ENCODE measurements at places on chromosomes 1 and 21.

GRCh38 chr1:246142320-246142893 lies 364.7 kb downstream of the SMYD3 start:
- no peak for DNase-seq

DNA sequence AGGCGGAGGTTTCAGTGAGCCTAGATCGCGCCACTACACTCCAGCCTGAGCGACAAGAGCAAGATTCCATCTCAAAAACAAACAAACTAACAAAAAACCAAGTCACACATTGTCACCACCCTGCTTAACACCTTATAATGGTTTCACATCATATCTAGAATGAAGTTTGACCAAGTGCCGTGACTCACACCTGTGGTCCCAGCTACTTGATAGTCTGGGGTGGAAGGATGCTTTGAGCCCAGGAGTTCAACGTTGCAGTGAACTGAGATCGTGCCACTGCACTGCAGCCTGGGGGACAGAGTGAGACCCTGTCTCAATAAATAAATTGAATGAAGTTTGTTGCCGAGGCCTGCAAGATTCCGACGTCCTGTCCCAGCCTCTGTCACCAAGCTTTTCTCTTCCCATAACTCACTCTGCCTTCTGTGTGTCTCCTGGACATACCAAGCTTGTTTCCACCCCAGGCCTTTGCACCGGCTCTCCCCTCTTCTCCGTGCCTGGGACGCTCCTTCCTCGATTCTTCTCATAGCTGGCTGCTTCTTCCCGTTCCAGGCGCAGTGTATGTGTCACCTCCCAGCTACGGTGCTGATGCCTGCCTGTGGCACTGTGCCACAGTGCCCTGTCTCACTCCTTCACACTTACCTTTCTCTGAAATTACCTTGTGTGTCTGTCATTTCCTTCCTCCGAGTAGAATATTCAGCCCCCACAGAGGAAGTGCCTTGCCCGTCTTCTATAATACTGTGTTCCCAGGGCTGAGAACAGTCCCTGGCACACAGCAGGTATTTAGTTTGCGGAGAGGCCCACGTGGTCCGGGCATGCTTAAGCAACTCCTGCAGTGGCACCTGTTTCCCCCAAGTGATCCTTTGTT lies 3.8 kb upstream of the SELENON start:
- DNase-seq: peak; percentile 92

DNA sequence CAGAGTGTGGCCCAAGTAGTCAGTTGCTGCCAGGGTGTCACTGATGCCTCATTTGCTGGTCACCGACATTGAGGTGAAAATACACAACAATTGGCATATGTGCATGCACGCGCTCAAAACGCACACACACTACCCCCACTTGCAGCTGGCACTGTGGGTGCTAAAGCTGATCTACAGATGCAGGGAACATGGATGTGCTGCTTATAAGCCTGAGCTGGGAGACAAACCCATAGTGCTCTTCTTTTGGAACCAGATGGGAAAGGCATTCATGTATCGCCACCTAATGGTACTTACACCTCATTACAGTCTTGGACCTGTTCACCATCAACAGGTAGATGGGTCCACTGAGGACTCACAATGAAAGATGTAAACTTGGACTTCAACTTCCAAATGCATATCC lies 70.3 kb upstream of the CAMK1G start:
- DNase-seq: peak; percentile 35

DNA sequence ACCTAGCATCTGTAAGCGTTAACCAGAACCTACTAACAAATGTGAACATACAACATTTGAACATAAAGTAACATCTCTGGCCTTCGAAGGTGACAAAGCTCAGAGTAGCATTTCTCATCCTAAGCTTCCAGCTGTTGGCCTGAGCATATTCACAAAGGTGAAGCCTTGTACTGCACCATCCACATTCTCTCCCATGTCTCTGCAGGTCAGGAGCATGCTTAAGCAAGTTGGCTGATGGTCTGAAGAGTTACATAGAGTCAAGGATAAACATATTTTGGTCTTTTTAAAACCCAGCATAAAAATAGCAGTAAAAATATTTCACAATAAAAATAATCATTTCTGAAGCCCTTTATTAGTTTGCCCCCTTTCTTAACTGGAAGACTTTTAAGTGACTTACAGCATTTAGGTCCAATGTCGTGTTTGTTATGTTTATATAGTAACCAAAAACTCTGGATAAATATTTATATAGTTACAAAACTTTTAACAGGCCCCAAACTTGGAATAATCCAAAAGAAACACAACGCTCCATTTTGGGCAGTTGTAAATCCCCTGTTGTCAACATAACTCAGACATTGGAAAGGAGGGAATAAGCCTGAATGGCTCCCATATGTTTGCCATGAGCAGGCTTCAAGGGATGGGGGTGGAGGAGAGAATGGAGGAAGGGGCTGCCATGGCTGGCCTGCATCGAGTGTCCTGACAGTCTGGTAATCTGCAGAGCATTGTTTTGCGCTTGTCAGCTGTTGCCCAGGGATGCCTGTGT lies 42.8 kb upstream of the ENAH start:
- no peak for DNase-seq

DNA sequence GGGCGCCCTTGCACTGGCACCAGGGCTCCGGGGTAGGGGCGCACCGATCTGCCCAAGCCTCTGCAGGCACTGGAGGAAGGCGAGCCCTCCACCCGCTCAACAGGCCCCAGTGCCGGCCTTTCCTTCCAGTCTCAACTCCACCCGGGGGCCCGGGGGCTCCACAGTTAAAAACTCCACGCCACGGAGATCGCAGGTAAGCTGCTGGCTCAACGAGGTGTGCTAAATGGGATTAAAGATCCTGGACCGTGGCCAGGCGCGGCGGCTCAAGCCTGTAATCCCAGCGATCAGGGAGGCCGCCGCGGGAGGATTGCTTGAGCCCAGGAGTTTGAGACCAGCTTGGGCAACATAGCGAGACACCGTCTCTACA lies 536 bp downstream of the HSF2BP start:
- DNase-seq: no peak

- DNase-seq: peak; percentile 31
Measured at GRCh38 chr1:150150133-150151021, 661 bp downstream of the PLEKHO1 start.

DNA sequence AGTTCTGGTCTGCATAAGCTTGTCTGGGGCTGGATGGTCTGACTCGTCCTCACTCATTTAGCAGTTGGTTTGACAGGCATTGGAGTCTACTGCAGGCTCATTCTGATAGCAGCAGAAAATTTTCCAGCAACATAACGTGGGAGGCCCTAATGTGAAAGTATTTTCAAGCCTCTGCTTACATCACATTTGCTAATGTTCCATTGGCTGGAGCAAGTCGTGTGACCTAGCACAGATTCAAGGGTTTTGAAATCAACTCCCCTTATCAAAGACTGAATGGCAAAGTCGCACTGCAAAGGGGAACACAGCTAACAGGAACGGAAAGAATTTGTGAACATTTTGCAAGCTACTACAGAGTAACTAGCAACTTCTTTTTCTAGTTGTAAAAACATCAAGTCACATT lies 2.3 kb upstream of the USH2A start:
- DNase-seq: no peak

DNA sequence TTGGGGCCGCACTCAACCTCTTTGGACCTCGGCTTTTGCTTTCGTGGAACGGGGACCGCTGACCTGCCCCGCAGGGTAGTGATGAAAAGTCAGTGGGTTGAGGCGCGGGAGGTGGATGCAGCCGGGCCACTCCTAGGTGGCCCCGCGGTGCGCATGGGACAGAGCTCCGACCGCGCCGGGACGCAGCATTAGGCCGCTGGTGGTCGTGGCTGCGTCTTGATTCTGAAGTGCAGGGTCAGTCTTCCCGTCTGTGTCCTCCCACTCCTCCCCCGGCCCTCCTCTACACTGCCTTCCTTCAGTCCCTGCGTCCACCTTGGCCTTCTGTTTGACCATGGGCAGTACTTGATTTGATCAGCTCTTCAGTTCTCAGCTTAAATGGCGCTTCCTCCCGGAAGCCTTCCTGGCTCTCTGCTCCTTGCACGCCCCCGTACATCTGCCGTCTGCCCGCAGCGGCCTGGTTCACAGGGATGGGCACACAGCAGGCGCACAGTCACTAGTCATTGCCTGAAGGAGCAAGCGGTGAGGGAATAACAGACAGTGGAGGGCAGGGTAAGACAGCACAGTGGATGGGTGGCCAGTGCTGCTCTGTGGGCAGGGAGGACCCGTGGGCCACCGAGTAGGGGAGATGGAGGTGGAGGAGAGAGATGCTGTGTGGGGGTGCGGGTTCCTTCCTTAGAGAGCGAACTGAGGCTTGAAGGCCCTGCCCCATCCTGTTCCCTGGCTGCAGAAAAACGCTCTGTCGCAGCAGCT lies 633 bp downstream of the THEMIS2 start:
- no peak for DNase-seq
